ENCODE measurements at places on chromosomes 4 and X.

DNA sequence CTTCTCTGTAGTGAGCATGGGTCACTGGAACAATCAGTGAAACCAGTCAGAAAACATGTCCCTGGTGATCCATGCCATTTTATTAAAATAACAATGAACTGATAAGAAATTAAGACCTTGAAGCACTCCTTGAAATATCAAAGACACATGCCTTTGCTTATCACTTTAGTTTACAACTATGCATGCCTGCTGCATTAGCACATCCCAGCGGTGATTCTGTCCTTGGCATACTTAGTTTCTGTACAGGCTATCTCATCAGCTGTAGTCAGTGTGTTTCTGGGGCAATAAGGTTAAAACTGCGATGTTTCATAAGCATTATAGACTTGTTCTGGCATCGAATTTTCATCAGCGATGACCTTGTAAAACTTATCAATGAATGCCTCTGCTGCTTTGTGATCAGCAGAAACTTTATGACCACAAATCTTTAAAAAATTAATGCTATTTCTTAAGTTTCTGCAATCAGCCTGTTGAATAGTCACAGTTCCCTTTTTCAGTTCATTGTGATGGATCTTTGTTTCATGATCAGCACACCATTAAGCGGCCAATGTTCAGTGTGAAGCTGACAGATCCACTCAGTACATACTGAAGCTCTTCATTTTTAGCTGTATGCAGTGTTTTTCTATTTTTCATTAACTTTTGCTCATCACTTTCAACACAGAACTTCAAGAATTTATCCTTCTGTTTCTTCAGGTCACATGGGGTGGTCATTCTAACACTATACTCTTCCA is 150.5 kb downstream of the RNF150 start:
- no peak for DNase-seq

DNA sequence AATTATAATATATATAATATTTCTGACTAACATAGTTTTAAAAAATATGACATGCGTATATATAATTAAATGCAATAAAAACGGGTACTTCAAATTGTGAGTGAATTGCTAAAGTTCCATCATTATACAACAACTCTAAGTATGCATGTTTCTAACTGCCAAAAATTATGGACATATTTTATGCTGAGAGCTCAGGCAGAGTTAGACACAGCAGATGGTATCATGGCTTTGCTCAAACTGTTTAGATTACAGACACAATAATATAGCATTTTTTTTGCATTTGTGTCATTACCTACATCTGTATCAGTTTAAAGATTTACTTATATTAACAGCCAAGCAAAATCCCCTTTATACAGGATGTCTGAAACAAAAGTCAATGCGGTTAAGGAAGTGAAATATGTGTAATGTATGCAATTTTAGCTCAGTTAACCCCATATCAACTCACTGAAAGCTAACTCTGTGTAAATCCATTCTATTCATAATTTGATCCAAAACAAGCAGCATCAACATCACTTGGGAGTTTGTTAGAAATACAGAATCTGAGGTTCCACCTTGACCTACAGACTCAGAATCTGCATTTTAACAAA is 119.1 kb upstream of the CNKSR2 start:
- no peak for DNase-seq

GRCh38 chr4:27048429-27049238 is 188.0 kb downstream of the STIM2 start:
- no peak for DNase-seq

- DNase-seq: peak; percentile 7
Measured at GRCh38 chr4:40976343-40976742, 226.6 kb downstream of the NSUN7 start.

GRCh38 chrX:74250574-74250973 is 53.4 kb upstream of the ZCCHC13 start:
- no peak for DNase-seq

GRCh38 chr4:20570981-20571715 is 129.1 kb upstream of the PACRGL start:
- no peak for DNase-seq

DNA sequence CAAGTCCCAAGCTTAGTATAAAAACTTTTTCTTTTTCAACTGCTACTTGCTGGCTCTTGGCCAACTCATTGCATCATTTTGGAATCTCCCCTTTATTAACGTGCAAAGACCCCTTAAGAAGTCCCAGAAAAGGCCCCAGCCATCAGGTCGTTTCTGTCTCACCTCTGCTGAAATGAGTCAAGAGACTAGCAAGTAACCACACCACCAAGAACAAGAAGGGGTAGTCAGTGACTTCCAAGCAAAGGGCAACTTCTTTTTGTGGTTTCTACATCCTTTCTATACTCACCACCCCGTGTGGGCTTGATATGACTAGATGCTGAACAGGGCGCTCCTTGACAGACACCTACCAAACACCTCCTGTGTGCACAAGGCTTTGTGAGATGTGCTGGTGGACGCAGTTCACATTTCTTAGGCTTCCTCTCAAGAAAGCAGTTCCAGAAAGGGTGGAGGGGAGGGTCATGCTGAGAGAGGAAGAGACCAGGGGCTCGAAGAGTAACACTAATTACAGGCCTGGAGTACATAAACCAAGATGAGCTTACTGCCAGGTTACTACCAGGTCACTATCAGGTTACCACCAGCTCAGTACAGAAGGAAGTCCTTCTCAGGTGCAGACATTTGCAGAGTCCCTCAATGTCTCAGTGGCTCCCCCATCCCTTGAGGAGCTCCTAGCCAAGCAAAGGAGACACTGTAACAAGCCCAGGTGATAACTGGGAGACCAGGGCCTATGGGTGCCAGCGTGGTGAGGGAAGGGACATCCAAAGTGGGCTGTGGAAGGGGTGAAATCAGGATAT is 19.3 kb downstream of the JAKMIP1 start:
- peak; percentile 35 for DNase-seq

DNA sequence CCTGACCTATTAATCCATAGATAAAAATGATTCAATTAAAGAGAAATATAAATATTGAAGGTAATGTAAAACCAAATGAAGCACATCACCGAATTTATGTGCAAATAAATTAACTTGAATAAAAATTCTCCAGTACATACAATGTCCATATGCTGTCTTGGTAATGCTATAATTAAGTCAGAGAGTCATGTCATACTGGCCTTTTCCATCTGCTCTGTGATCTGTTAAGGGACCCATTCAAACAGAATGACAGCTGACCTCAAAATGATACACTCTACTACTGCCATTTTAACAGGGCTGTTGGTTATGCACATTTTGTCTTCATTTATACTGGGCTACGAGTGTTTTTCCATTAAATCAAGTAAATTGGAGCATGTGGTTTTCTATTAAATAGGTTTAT is 99.3 kb downstream of the TEX13A start:
- no peak for DNase-seq

DNA sequence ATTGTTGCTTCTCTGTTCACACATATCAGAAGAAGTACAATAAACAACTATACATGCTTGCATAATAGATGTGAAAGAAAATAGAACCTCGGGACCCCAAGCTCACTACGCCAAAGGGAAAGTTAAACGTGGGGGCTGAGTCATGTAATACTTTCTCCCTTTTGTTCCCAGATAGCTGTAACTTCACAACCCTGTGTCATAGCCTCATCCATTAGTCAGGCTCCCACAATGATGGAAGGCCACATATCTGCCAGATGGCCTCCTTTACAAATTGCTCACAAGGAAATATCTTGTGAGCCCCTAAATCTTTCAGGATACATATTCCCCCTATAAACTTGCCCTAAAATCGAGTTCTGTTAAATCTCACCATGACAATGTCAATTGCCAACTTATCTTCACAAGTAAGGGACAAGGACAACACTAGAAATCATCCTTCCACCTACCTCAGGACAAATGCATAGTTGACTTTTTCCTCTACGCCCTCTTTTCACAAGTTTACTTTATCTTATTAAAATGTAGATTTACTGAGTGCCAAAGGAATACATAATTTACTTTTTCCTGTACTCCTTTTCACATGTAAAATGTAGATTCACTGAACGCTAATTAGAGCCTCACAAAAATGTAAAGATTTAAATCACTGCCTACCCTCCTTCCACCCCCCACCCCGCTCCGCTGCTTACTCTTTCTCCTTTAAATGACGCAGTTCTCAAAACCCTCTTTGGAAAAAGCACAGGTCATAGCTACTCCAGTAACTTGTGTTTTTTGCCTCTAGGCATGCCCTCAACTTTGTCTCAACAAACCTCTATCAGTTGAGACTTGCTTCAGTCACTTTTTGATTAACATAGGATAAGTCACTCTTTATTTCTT is 477.1 kb downstream of the DTHD1 start:
- DNase-seq: no peak

GRCh38 chr4:39429476-39430334 is 23.0 kb downstream of the KLB start:
- DNase-seq: no peak

DNA sequence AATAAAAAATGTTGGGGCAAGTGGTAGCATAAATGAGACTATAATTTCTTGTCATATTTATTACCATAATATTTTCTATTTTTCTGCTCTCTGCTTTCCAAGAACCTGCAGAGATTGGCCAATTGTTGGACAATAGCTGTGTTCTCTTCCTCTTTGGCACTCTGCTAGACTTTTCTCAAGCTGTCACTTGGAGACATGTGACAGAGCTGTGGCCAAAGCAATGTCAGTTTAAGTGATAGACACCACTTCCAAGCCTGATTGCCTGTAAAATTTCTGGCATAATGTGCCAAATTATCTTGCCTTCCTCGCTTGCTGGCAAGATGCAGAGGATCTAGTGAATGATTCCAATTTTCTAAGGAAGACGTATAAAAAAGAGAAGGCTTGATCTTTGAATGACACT is 162.2 kb upstream of the NDST4 start:
- DNase-seq: no peak

DNA sequence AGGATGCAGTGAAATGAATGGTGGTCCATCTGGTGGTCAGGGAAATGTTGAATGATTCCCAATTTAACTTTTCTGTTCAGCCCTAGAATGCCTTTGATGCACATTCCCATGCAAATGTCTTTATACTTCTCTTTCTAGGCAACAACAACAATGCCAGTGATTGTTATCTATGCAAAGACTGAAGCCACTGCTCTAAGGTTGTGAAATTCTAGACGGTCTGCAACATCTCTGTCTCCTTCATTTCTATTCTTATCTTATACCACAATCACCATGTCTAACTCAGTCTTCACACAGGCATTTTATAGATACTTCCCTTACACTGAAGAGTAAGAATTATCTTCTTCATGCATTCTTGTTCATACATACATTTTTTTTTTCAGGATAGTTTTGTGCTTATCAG is 84.5 kb downstream of the HPGD start:
- DNase-seq: no peak

GRCh38 chr4:14568351-14568750 is 433.9 kb upstream of the CPEB2 start:
- no peak for DNase-seq

- DNase-seq: no peak
Measured at GRCh38 chr4:135731682-135732081, 1530.1 kb upstream of the PABPC4L start.

- no peak for DNase-seq
Measured at GRCh38 chrX:9271789-9272525, 192.9 kb upstream of the TBL1X start.

GRCh38 chrX:10470009-10470408 is 150.4 kb downstream of the MID1 start:
- no peak for DNase-seq

GRCh38 chr4:176792326-176793059 is at the start of gene VEGFC:
Gene VEGFC, minus strand, starts transcription at chr4:176792922. Its CDS starts 611 bp downstream, at chr4:176792311.
- DNase-seq: no peak

GRCh38 chrX:138492371-138492770 is 219.1 kb downstream of the FGF13 start:
- DNase-seq: no peak

- no peak for DNase-seq
Measured at GRCh38 chr4:119604266-119604665, 24.3 kb downstream of the PDE5A start.

- no peak for DNase-seq
Measured at GRCh38 chr4:91764085-91764484, 539.7 kb upstream of the GRID2 start.

GRCh38 chrX:56308726-56309125 is 76.6 kb downstream of the KLF8 start:
- no peak for DNase-seq

GRCh38 chr4:138010639-138011038 is 231.5 kb downstream of the SLC7A11 start:
- no peak for DNase-seq

DNA sequence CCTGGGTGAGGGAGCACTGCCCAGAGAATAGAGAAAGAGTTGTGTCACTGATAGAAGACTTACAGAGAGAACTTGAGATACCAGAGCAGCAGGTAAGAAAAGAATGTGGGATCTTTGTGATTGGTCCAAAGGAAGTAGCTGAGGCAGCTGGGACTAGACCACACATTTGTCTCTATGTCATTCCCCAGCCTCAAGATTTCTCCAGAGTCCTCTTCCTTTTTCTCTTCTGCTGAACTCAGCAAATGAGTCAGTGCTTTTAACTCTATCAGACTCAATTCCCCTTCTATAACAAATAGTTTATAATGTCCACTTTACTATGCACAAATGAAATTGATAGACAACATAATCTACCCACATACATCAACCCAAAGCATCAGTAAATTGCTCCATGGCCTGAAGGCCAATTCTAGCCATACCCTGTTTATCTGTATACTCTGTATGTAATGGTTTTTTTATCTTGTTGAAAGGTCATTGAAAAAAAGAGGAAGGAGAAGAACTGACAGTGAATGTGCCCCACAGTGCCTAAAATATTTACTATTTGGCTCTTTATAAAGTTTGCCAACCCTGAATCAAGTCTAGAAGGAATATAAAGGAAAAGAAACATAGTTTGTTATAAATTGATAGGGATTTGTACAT is 38.2 kb downstream of the ETDC start:
- DNase-seq: no peak

- peak; percentile 46 for DNase-seq
Measured at GRCh38 chrX:150693725-150694574, 754 bp downstream of the MTMR1 start.

GRCh38 chrX:108299101-108299591 is 139.1 kb downstream of the COL4A6 start:
- no peak for DNase-seq

GRCh38 chr4:10093801-10094552 is 22.6 kb downstream of the WDR1 start:
- no peak for DNase-seq

GRCh38 chr4:110704748-110705439 is 82.0 kb upstream of the PITX2 start:
- no peak for DNase-seq

DNA sequence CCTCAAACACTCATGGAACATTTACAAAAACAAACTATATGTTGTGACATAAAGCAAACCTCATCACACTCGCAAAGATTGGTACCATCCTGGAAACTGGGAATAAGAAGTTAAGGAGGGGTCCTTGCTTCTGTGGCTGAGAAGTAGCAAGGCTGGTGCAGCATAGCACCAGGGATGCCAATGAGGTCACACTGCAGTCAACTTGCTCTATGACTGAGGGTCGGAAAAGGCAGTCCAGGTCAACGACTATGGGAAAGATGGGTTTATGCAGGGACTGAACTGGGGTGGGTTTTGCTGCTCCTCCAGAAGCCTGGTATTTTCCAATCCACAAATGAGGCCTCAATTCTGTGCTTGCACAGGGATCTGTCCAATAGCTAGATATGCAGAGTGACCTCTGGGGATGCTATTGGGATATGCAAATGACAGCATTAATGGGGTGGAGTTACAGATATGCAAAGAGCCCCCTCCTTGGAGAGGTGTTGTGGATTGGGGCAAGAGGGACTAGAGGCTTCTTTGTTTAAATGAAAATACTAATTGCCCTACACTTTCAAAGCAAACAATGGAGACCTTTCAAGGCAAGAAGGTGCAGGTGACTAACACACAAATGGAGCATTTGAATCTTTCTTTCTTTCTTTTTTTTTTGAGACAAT is 7.2 kb upstream of the IL13RA1 start:
- no peak for DNase-seq
